Posterior cingulate gyrus (tissue), 11 donors: ENCODE measurements at places on chromosomes 5 and 9.

GRCh38 chr9:121288673-121289025 lies 20.7 kb downstream of the GSN start:
- no peak for DNase-seq

- DNase-seq = no peak
Observed at GRCh38 chr5:10290438-10290837, 17.3 kb downstream of the CMBL start.

- DNase-seq = peak; percentile 42
Observed at GRCh38 chr9:91843623-91844148, 106.3 kb downstream of the ROR2 start.

- DNase-seq = no peak
Observed at GRCh38 chr5:151048526-151048925, 28.1 kb downstream of the GPX3 start.

GRCh38 chr9:75414371-75415160 lies 326.3 kb downstream of the OSTF1 start:
- no peak for DNase-seq
